CD4-positive, alpha-beta T cell treated with Interleukin-17A for 1 hour (primary cell): ENCODE measurements at places on chromosomes 11 and 22.

DNA sequence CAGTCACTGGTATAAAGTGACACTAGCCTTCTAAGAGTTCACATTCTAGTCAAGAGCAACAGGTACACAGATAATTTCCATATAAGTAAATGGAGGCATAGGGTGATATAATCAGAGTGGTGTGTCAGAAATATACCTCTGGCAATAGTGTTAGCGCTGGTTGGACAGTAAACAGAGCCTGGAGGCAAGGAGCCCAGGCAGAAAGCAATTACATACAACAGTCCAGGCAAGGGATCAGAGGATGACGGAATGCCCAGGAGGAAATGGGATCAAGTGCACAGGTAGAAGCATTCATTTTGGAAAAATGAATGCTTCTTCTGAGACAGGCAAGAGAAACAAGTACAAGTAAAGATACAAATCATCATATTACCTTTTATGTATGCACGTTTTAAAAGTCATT lies 36.2 kb upstream of the MMP13 start:
- DNase-seq = no peak

- no peak for DNase-seq
These were observed 229.8 kb downstream of the TBC1D22A start for GRCh38 chr22:46992121-46992731.

DNA sequence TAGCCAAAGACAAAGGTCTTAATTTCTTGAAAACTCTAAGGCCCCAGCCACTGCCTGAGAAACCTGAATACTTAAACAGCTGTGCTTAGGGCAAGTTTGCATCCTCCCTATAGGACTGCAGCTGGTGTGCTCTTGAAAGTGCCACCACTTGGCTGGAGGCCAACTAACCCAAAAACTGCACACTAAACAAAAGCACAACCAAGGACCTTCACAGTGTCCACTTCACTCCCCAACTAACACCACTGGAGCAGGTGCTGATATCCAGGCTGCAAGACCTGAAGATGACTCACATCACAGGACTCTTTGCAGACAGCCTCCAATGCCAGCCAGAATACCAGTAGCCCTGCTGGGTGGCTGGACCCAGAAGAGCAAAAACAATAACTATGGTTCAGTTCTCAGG lies 357.7 kb upstream of the ARHGAP42 start:
- no peak for DNase-seq

DNA sequence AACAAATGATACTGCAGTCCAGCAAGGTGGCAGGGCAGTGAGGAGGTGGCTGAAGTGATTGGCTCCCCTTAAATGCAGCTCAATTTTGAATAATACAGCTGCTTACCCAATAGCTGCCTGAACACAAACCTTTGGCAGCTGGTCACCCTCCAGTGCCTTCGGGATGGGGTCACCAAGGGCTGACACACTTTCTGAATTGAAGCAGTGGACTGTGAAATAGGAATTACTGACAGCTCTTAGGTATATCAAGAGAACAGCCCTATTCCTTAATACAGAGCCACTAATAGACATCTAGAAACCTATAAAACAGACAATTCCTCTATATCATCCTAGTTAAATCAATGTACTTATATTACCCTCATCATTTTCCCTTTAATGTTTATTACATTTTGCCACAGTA lies 474.2 kb upstream of the KIRREL3 start:
- DNase-seq = no peak

DNA sequence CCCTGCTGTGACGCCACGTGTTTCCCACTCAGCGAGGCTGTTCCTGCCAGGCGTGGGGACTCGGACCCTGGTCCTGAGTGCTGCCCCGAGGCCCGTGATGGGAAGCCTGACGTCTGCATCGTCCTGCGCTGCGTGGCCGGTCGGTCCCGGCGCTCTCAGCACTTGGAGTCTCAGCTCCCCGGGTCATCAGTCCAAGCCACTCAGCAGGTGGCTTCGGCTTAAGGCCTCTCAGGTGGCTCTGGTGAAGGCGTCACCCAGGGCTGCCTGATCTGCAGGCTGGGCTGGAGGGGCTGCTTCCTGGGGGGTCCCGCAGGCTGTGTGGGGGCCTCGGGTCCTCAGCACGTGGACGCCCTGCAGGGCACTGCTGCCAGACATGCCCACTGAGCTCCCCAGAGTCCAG lies 35.3 kb downstream of the BRSK2 start:
- DNase-seq = no peak

DNA sequence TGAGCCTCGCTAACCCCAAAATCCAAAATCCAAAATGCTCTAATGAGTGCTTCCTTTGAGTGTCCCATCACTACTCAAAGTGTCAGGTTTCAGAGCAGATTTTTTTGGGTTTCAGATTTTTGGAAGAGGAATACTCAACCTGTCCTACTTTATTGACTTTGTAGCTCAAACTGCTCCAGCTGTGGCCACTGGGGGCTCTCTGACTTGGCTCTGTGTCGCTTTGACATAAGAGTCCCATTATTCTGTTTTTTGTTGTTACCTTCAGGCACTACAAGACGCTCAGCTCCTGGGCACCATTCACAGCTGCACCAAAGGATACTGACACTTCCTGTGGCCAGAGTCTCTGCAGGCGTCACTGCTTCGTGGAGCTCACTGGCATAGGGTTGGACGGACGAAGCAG lies 41.1 kb downstream of the PHF21B start:
- no peak for DNase-seq

DNA sequence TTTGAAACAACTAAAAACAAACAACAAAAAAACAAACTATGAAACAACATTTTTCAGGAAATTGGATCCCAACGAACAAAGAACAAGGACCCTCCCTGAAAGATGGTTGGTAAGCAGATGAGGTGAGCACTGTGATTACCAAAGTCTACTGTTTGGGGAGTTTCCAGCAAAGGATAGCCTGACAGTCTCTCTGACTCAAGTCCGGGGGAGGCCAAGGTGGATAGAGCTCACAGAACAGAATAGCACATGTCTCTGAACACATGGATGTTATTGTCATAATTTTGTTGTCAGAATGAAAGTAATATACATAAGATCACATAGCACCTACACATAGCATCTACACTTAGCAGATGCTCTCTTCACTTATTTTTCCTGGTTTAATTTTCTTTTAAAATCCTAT lies 501.3 kb upstream of the TENM4 start:
- no peak for DNase-seq

DNA sequence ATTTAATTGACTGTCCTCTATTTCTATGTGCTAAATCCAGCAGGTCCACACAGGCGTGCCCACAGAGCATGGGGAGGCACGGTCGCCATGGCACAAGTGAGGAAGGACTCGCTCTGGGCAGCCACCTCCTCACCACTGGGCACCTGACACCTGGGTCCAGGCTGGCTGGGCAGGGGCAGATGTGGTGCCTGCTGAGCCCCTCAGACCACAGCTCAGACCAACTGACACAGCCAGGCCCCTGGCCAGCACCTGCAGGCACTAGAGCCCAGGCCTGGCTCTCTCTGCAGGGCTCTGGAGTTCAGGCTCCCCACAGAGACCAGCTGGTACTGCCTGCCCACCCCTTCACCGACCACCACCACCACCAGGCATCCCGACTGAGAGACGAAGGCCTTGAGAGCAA lies 27.9 kb downstream of the LINC01488 start:
- DNase-seq = no peak

- peak; percentile 48 for DNase-seq
These were observed 5.1 kb downstream of the PHF21A start for GRCh38 chr11:46116007-46116711.

GRCh38 chr11:27187848-27188621 lies 147.4 kb downstream of the BBOX1 start:
- no peak for DNase-seq

GRCh38 chr22:44759001-44759400 lies 6.6 kb downstream of the ARHGAP8 start:
- DNase-seq = no peak

- DNase-seq = no peak
These were observed 733.5 kb downstream of the BRD1 start for GRCh38 chr22:49094151-49094550.

DNA sequence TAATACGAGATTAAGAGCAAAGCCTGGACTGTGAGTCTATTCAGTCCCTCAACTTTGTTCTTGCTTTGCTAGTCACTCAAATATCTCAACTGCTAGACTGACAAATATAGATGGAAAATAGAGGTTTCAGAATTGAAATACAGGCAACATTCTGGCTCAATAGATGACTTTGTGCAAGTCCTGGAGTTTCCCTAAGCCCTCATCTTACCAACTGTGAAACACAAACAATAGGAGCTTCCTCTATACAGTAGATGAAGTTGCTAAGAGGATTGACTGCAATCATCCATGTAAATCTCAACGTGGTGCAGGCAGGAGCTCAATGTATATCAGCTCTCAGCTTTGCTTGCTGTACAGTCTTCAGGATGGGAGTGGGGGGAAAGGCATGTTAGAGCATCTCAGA lies 6.2 kb upstream of the MPEG1 start:
- peak; percentile 5 for DNase-seq

DNA sequence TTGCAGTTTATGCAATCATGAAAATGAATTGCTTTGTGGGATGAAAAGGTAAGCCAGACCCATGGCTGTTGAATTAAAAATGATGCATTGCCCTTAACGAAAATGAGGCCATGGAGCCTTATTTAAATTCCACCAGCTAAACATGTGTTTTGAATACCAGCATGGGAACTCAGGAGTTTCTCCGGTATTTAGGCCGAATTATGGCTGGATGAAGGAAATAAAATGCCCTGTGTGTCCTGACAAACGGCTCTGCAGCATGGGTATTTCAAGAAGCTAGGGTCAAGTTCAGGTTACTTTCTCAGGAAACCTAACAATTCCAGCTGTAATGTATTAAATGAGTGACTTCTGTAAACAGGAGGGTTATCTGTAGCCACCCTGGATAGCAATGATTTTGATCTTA lies 38.3 kb downstream of the AMOTL1 start:
- DNase-seq = no peak

DNA sequence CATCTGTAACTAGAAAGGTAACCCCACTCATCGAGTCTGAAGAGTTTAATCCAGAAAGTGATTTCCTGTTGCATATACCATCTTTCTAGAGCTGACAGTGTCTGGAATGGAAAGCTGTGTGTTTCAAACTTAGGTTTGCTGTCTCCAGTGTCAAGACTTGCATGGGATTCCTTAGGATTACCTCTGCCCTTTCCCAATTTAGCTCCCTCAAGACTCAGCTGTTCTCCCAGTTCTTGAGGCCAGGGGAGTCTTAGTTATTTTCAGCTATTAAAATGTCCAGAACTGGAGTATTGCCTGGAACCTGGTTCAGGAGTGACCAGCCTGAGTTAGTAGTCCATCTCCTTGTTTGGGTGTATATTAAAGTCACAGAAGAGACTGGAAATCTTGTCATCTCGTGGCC lies 25.0 kb upstream of the LDHA start:
- no peak for DNase-seq

- no peak for DNase-seq
These were observed 26.7 kb downstream of the QSER1 start for GRCh38 chr11:32919338-32919737.

DNA sequence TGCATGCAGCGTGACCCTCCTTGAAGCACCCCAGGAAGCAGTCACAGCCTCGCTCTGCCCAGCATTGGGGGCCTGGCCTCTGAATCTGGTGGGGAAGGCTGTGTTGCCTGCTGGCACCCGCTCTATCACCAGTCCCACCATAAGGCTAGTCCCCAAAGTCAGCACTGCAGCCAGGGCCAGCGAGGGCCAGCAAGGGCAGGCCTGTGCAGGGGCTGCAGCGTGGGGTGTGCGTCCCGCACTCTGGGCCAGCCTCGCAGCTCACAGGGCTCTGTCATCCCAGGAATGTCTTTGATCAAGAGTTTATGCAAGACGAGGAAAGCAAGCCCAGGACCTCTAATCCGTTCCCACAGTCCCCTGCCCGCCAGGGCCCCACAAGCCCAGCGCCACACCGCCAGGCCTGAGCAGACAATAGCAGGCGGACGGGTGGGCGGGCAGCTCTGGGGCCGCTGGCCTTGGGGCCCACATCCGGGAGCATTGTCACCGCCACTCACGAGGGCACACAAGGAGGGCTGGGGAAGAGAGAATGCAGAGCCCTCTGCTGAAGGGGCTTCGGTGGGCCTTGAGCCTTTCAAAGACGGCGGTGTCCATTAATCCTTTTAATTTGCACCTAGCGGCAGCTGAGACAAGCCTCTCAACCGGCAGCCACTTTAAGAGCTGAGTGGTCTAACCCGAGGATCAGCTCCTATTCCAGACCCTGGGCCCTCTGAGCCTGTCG lies 17.1 kb downstream of the LTO1 start:
- no peak for DNase-seq

GRCh38 chr11:13009921-13010748 lies 1.0 kb downstream of the RASSF10 start:
- DNase-seq = no peak

- no peak for DNase-seq
These were observed 542.9 kb downstream of the NTM start for GRCh38 chr11:131913267-131913666.

DNA sequence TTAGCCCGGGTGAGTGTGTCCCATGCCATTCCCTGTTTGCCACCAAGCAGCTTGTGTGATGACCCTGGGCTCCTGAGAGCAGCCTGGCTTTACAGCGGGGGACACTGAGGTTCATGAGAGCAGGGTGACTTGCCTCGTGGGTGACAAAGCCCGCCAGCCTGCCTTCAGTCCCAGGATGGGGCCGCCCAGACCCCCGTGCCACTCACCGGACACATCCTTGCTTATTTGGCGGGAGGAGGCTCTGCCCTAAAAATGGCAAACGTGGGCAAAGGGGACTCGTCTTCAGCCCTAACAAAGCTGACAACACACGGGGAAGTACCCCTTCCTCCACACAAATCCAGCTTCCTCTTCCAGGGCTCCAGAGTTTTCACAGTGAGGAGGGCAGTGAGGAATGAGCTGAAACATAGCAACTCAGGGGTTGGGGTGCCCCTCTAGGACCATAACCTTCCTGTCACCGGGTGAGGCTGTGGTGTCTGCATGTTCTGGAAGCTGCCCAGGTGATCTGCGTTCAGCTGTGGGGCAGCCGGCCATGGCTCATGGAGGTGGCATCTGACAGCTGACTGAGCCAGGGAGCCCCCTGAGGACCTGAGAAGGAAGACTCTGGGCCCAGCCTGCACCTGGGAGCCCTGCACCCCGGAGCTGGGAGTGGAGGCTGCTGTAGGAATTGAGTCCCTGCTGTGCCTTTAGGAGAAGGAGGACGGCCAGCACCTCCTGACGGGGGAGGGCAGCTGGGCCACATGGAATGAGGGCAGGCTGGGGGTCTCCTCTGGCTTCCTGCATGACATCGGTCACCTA lies 16.7 kb downstream of the RIBC2 start:
- DNase-seq = no peak

DNA sequence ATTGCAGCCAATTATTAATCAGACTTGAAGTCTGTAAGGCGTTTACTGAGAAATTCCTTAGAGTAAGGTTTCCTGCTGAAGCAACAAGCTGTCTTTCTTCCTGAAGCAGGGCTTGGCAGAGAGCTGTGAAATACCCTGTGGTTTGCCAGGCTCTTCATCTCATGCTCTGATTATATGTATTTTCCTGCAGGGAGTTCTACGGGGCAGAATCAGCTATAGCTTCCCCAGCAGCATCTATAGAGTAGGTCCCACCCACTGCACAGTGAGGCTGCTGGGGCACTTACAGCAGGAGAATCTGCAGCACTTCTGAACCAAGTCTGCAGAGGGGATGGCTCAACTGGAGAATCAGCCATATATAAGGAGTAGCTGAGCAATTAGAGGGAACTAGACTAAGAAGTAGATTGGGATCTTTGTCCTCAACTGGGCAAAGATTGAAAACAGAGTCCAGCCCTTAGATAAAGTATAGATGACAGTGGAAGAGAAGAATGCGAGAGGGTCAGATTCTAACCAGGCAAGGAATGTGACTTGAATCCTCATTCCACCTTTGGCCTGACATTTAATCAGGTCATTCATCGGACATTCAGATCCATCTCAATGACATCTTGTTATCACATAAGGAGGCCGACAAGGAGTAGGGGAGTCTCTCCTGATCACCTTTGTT lies 37.6 kb downstream of the CNTF start:
- DNase-seq = no peak

- no peak for DNase-seq
These were observed 15.9 kb downstream of the RFPL1 start for GRCh38 chr22:29454276-29454675.
